ENCODE measurements at places on chromosomes 1 and 21. TPM values are rescaled to one million over a fixed set of nuclear protein-coding genes. Genes with fewer than 3 reads are reported as not detected.

- DNase-seq = no peak
Measured at GRCh38 chr1:107739201-107739600, 225.8 kb downstream of the VAV3 start.

GRCh38 chr1:30807318-30808066 is 49.9 kb upstream of the LAPTM5 start:
- no peak for DNase-seq

Gene TRABD2B
- 29.5 TPM for polyA plus RNA-seq

GRCh38 chr1:4108331-4108730 is 208.3 kb upstream of the C1orf174 start:
- no peak for DNase-seq

DNA sequence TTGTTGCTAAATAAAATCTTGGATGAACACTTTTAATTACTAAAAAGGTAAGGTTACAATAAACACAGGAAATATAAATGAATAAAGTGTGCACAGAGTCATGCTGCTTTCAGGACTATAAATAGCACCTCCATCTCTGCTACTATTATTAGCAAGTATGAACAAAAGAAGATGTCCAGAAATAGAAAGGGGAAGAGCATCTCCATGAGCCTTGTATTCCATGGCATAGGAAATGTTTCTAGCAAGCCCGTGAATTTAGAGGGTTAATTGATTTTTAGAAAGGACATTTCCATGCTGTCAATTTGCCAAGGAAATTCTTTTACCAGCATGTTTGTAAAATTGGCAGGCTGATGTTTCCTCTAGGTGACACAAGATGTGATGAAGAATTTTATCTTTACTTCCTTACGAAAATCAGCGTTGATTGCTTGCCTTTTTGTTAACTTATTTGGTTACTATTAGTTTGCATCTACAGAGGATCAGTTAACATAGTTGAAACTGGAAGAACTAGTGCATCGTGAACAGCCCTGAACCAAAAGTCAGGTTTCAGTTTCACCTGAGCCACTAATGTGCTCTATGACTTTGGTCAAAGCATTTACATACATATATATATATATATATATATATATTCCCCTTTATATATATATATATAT is 45.3 kb downstream of the NR5A2 start:
- DNase-seq = no peak

GRCh38 chr1:11704691-11705475 is 13.4 kb downstream of the DRAXIN start:
- DNase-seq = no peak

- DNase-seq = no peak
Measured at GRCh38 chr1:238674316-238674715, 712.1 kb upstream of the CHRM3 start.

Gene DIRAS3
- 1.3 TPM for polyA plus RNA-seq

Gene EDARADD
- polyA plus RNA-seq = 7.5 TPM

Gene DYNLT4
- polyA plus RNA-seq = not detected

Gene MAB21L3
- polyA plus RNA-seq = 1.1 TPM

DNA sequence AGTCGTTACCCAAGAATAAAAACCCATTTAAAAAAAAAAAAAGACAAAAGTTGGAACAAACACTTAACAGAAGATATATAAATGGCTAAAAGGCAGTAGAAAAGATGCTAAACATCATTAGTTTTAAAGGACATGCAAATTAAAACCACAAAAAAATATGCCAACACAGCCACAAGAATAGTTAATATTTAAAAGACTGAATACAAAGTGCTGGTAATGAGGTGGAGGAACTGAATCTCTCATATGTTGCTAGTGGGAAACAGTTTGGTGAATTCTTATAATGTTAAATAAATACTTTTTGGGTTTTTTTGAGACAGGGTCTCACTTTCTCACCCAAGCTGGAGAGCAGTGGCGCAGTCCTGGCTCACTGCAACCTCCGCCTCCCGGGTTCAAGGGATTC is 10.0 kb downstream of the LRRC40 start:
- DNase-seq = no peak

GRCh38 chr1:42779725-42780124 is 5.1 kb upstream of the TMEM269 start:
- DNase-seq = no peak

Gene FAM78B
- 1.1 TPM for polyA plus RNA-seq

DNA sequence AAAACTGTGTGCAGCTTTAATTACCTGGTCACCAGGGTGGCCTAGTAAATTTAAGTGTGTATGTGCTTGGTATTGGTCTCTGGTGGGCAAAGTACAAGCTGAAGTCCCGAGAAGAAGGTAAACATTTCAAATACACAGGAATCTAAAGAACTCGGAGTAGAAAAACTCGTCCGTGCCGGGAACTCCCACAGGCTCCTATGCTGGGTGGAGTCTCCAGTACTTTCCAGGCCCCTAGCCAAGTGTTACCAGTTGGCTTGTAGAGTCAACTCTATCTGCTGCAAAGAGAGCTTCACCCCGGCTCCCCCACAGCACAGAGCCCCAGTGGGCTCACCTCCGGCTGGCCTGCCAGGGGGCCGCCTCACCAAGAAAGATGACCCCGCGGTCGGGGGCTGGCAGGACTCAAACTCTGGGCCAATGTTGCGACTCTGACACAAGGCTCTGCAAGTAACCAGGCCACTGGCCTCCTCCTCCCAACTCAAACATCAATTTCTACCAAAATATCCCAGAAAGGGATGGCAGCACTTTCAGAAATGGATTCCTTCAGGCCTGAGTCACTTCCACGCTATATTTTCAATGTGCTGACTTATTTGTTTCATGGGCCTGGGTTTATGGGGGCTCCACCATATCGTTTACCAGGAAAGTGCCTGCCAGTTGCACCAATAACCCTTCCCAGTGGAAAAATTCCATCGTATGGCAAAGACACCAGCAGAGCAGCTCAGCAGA is 73.9 kb downstream of the SLC66A1 start:
- DNase-seq = no peak

DNA sequence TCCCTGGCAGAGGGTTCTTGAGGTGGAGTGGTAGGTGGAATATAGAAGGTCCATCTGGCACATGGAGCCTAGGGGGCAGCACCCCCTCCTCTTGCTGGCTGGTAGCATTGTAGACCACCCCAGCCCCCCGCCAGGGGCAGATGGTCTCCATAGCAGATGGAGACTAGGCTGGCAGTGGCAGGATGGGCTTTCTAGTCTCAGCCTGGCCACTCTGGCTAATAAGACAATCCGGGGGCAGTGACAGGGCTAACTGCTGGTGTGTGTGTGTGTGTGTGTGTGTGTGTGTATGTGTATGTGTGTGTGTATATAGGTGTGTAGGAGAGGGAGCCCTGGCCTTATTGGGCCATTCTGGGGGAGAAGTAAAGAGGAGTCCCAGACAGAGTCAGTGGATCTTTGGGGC is 16.1 kb downstream of the UTP11 start:
- no peak for DNase-seq

DNA sequence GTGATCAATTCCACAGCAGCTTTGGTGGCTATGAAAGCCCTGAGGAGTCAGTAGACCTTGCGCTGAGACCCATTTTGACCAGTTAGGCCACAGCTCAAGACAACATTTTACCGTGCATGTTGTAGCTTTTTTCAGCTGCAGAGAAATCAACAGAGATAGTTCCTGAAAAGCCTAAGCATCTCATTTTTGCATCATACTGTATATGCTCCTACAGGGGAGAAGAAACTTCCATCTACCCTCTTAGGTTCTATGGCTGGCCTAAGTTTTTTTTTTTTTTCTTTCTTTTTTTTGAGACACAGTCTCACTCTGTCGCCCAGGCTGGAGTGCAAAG is 24.8 kb upstream of the EYA3 start:
- DNase-seq = no peak

DNA sequence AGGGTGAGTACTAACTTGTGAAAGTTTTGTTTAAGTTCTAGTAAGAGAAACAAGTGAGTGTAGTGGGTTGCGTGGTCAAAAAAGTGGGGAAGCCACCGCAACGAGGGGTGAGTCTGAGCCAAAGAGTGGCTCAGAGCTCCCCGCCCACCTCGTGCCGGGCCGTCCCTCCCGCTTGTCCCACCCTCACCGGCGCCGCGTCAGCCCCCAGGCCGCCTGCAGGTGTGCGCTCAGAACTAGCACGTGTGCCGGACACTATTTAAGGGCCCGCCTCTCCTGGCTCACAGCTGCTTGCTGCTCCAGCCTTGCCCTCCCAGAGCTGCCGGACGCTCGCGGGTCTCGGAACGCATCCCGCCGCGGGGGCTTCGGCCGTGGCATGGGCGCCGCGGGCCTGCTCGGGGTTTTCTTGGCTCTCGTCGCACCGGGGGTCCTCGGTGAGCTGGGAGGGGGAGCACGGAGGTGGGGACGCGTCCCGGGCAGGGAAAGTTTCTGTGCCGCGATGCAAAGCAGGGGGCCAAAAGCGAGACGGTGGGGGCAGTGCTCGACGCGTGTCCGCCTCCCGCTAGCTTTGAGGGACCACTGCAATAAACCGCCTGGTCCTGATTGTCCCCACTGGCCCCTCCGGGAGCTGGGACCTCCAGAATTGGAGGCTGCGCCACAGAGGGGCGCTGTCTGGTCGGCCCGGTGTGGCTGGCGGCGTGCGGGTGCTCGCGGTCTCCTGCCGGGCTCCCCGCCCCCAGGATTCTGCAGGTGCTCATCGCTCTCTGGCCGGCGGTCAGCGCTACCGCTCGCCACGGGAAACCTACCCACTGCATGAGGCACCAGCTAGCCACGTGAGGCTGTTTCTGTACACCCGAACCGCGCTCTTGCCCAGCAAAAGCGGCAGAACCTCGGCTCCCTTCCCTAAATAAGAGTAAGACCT is at the start of gene CR2:
Gene CR2 (plus strand): TSS at position 283 of the 919 bp plus-strand sequence. CDS start 91 bp downstream, at position 374.
- DNase-seq = peak; percentile 25

Gene S100A7
- polyA plus RNA-seq = not detected

DNA sequence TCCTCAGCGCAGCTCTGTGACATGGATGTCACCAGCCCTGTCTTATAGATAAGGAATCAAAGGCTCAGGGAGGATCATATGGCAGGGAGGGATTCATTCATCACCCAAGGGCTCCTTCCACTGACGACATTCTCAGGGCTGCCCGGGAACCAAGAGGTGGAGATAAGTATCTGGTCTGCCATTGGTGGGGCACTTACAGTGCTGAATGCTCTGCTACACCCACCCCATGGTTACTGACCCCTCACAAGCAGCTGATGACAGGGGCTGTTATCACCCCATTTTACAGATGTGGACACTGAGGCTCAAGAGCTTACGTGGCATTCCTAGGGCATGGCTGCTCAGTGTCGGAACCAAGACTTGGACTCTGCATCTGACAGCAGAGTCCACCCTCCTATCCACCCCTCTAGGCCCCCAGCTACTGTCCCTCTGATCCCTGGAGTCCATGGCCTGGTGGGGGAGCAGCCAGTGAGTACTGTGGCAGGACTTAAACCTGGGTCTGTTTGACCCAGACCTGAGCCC is 155.1 kb downstream of the PTPRU start:
- no peak for DNase-seq

Gene FLG2
- polyA plus RNA-seq = 0.04 TPM

Gene S100A12
- 2.4 TPM for polyA plus RNA-seq

GRCh38 chr1:72283307-72284083 is 1.2 kb upstream of the NEGR1 start:
- DNase-seq = peak; percentile 74
